ENCODE measurements at places on chromosomes 6 and 20. TPM values are rescaled to one million over a fixed set of nuclear protein-coding genes. Genes with fewer than 3 reads are reported as not detected.

DNA sequence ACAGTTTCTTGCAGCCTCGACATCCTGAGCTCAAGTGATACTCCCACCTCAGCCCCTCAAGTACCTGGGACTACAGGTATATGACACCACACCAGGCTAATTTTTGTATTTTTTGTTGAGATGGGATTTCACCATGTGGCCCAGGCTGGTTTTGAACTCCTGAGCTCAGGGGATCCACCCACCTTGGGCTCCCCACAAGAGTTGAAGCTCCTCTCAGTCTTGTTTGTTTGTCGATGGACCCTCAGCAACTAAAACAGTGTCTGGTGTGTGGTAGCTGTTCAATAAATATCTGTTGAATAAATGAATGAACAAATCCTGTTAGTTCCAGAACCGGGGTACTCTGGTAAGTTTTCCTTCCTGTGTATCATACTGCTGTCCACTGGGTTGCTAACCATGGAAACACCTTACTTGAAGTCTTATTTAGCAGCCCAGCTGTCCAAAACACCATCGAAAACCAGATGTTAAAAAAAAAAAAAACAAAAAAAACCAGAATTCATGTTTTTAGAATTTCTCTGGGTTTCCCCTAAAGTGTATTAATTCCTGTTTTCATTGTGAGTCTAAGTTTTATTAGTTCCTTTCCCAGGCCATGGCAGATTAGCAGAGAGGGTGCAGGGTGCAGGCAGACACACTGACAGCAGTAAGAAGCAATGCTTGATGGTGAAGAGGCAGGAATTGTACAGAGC is 7.8 kb upstream of the EZR start:
- no peak for DNase-seq

GRCh38 chr20:7240490-7240889 is 473.0 kb downstream of the BMP2 start:
- no peak for DNase-seq

DNA sequence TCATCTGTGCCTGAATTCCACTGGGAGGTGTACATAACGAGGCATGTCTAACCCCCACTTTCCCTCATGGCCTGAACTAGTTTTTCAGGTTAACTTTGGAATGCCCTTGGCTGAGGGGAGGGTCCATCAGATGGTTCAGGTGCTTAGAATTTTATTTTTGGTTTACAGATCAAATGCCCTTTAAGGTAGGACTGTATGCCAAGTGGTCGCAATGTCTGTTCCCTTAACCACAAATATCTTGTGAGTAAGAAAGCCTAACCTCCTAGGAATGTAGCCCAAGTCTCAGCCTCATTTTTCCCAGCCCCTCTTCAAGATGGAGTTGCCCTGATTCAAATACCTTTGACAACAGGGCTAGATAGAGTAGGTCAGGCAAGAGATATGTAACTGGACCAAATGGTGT is 78.4 kb downstream of the RNASET2 start:
- DNase-seq: no peak

Gene DEK
- polyA plus RNA-seq: 39.1 TPM

Data from AG04450 (cell line).